ENCODE measurements at places on chromosomes 2 and 18.
A peak's percentile ranks its signal among the peaks of the same experiment; 100 is the strongest.

DNA sequence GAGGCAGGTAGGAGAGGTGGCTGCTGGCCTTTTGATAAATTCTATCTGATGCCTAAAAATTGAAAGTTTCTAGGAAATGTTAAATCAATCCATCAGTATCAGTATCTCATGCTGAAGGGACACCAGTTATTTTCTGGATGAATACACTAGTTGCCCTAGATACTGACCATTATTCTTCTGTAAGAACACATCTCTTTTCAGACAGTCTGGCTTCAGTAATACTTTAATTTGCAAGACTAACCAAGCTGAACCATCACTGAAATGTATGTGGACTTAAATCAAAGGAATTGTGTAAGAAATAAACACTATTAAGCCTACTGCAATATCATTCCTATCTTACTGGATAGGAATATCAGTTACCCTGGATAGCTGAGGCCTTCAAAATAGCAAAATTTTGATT lies 1546.3 kb downstream of the LRP1B start:
- no peak for DNase-seq

DNA sequence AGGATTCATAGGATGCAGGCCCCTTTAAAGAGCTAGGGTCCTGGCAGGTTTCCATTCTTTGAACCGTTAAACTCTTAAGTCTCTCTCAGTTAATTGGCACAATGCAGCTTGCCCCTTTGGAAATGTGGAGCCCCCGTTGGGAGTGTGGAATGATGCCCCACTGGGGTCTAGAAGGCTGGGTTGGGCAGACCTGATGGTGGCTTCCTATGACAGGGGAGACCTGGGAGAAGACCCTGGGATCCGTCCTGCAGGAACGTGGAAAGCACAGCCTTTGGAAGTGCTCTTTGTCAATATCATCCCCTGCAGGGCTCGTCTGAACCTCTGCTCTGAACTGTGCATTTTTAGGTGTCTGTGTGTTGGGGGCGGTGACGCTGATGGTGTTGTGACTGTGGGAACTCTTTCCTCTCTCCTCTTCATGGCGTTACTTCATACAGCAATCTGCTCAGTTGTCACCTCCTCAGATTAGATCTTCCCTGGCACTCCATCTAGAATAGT lies 190.6 kb downstream of the MYCN start:
- DNase-seq: no peak

- DNase-seq: no peak
Measured at GRCh38 chr2:231315896-231316295, 79.6 kb upstream of the B3GNT7 start.

DNA sequence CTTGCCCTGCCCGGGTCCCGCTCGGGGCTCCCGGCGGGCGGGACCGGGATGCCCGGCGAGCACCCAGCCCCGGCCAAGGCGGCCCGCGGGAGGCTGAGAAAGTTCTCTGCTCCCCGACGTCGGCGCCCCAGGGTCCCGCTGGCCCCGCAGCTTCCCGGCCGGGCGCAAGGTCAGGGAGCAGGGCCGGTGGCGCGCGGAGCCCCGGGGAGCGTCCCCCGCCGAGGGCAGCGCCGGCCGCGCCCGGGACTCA lies 331 bp downstream of the SERPINE2 start:
- no peak for DNase-seq

GRCh38 chr2:10620481-10620880 lies 69.3 kb downstream of the NOL10 start:
- DNase-seq: no peak

GRCh38 chr2:11579867-11580659 lies 46.2 kb downstream of the GREB1 start:
- no peak for DNase-seq

DNA sequence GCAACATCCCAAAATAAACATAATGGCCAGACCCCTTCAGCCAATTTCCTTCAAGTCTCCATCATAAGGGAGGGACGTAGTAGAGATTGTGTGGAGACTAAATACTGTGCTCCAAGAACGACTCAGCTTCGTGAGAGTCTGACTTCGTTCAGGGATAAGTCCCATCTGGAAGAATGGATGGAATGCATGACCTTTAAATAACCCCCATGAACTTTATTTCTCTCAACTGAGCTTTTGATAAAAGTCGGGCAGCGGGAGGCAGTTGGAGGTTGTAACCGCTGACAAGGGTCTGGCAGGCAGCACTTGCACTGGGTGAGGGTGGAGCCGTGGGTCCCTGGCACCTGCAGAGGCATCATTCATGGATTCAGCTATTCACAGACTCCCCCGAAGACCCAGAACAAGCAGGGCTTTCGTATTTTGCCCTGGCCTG lies 115.9 kb downstream of the ZFP36L2 start:
- peak; percentile 59 for DNase-seq

- DNase-seq: no peak
Measured at GRCh38 chr18:1965541-1965940, 605.8 kb downstream of the METTL4 start.

DNA sequence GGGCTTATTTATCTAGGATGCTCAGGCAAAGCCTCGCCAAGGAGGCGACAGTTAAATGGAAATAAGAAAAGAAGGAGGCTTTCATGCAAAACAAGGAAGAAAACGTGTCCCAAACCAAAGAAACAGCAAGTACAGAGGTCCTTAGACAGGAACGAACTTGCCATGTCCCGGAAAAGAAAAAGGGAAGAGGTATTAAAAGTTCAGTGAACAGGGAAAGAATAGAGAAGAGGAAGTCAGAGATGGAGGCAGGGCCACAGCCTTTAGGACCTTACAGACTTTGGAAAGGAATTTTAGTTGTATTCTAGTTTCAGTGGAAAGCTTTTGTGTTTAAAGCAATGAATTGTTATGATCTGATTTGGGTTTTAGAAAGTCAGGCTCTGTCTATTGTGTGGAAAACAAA lies 22.1 kb downstream of the IKZF2 start:
- no peak for DNase-seq

DNA sequence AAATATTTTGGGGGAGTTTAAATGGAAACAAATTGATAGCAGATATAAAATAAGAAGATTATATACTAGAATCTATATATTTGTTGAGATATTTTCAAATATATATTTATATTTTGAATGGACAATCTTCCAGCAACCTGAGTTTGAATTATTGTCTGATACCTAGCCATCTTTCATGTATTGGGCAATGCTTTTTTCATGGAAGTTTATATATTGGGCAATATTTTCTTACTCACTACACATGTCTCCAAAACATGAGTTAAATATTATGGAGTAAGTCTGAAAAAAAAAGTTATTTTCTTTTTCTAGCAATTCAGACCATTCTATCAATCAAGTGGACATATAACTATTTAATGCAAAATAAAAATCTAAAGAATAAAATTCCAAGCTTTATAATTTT lies 295.2 kb downstream of the NYAP2 start:
- no peak for DNase-seq

GRCh38 chr2:222309361-222309760 lies 10.6 kb upstream of the PAX3 start:
- no peak for DNase-seq

GRCh38 chr2:40564184-40564583 lies 112.3 kb upstream of the SLC8A1 start:
- DNase-seq: no peak

- no peak for DNase-seq
Measured at GRCh38 chr2:102634831-102635241, 15.5 kb downstream of the SLC9A2 start.

- no peak for DNase-seq
Measured at GRCh38 chr2:20423847-20424246, 23.0 kb upstream of the RHOB start.

DNA sequence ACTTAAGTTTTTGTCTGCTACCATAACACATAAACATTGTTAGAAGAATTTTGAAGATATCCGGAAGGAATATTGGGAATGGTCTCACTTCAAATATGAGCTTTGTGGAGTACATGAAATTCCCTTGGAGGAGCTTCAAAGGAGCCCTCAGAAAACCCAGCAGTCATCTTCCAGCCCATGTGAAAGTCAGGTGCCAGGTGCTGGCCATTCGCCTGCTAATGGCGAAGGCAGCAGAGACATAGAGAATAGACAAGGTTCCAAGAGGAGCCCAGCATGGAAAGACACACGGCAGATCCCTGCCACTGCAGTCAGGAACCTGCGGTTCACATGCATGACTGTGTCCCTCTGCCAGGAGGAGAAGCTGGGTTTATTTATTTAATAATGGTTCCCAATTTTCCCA lies 40.0 kb upstream of the EPG5 start:
- no peak for DNase-seq

DNA sequence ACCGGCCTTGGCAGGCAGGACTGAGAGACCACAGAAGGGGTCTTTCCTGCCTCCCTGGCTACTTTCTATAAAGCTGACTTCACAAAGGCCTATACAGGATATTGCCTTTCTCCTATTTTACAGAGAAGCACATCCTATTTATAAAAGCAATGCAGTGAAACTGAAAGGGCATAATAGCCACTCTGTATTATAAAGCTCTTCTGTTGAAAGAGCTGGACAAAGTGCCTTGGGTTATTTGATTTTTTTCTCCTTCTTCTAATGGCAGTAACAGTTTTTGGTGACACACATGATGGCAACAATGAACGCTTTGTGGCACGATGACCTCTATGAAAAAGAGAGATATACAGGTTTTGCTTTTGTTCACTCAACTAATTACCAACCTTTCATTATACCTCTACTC lies 281.1 kb downstream of the ZNF516 start:
- DNase-seq: no peak

Data from tibial artery (tissue), 4 donors.